Cerebellum (tissue), 4 donors: ENCODE measurements at places on chromosomes 13 and 19.

DNA sequence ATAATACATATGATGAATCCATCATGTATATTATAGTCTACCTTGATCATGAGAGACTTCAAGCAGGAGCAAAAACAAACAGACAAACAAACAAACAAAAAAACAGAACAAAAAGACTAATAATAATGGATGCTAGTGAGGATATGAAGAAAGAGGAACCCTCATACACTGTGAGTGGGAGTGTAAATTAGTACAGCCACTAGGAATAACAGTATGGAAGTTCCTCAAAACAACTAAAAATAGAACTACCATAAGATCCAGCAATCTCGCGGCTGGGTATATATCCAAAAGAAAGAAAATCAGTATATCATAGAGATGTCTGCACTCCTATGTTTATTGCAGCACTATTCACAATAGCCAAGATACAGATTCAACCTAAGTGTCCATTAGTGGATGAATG is 7.0 kb upstream of the DLEU7 start:
- no peak for DNase-seq

GRCh38 chr19:10876459-10877240 is 5.3 kb downstream of the CARM1 start:
- DNase-seq = no peak

DNA sequence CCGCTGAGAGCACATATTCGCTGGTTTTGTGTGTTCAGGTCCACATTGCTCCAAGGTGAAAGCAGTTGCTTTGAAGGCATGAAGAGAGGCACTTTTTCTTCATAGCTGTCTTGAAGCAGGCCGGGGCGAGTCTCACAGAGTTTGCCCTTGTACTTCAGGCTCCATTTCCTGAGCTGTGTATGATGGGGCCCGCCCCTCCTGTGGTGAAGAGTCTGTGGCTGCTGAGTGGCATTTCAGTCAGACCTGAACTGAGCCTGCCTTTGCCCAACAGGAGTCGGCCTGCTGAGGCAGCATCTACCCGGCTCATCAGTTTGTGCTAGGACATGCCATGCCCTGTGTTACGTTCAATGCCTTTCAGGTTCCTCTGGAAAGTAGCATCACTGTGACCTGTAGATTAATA is 44.4 kb upstream of the C1QTNF9 start:
- DNase-seq = no peak

DNA sequence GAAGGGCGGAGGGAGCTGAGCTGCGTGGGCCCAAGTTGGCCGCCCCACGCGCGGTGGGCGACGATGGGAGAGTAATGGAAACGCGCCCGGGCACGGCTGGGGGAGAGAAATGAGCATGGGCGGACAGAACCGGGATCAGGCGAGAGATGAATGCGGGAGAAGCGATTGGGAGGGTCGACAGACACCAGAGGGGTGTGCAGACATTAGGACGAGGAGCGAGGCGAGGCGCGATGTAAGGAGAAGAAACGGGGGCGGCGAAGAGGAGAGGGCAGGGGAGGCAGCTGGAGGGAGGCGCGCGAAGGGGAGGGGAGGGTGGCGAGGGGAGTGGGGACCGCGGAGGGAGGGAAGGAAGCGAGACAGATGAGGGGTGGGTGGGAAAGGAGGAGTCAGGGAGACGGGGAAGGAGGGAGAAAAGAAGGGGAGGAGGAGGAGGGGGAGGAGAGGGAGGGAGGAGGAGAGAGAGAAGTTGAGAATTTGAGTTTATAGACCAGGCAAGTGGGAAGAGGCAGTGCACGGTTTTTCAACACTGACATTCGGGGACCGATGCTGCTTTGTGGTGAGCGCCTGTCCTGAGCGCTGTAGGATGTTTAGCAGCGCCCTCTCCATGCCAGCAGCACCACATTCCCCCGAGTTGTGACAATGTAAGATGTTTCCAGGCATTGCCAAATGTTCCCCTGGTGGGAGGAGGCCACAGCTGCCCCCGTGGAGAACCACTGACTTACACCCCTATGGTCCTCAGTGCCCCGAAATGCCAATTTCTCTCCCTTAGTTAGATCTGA is at the start of gene SHISA7:
Gene SHISA7 (minus strand): TSS at position 256 of the 779 bp plus-strand sequence. CDS start 437 bp downstream, outside the sequence.
- DNase-seq = no peak

- DNase-seq = no peak
Observed at GRCh38 chr13:33096886-33097605, 80.8 kb downstream of the KL start.

GRCh38 chr13:32257649-32258048 is 57.5 kb downstream of the ZAR1L start:
- no peak for DNase-seq

DNA sequence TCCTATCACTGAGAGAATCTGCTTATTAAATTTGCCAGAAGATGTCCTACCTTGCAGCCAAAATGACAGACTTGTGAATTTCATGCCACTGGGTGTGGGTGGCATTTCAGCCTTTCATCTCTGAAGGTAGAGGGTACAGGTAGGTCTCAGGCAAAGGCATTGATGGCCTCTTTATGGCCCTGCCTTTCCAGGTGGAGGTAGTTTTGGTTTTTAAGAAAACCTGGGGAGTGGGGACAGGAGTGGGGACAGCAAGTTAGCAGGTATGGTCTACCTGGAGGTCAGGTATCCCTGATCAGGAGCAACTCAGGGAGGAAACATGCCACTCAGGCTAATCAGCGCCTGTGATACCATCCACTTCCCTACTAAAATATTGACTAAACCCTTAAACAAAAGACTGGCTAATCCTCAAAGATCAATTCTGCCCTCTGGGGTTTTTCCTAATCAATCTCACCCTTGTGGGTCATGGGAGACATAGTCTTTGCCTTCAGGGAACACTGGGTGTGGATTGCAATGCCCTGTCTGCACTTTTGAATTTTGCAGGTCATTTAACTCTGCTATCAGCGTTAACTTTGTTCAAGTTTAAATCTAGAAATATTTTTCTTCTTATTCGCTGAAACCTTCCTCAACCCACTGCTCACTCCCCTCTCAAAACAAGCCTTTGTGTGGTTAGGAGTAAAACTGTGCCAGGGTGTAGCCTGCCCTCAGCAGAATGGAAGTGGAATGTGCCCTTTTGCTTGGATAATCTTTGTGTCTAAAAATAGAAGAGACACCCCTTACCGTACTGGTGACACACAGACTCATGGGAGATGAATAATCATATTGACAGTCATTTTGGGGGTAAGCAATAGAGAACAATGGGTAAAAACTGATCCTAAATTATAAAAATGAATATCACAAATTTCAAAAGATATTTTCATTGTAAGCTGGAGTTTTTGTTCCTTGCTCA is 233.7 kb downstream of the COG6 start:
- DNase-seq = no peak

DNA sequence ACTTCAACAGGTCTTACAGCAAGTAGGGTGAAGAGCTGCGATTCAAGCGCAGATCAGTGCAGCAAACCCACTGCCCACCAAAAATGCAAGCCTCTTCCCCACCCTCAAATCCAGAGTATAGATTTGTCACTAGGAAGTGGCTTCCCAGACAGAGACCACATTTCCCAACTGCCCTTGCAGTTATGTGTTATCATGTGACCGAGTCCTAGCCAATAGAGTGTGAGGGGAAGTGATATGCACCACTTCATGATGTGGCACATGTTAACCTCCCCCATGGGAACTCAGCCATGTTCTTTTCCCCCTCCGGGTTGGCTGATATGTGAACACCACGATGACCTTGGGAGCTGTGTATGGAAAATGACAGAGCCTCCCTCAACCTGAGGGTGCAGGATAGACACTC is 50.8 kb downstream of the MBD3L2B start:
- no peak for DNase-seq

GRCh38 chr13:52833296-52833875 is 15.1 kb downstream of the PCDH8 start:
- DNase-seq = no peak

DNA sequence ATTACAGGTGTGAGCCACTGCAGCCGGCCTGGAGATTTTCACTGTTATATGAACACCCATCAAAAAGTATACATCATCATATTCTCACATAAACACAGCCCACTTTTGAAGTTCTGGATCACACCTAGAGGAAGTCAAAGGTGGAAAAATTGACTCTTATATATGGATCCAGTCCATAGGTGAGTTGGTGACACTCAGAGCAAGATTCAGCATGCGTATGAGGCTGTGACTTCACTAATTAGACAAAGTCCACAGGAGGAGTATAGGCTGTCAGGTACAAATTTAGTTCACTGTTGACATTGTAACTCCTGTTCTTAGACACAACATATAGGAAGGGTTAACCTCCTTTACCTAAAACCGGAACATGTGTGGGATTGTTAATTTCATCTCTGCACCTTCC is 31.4 kb upstream of the ZNF254 start:
- DNase-seq = no peak

DNA sequence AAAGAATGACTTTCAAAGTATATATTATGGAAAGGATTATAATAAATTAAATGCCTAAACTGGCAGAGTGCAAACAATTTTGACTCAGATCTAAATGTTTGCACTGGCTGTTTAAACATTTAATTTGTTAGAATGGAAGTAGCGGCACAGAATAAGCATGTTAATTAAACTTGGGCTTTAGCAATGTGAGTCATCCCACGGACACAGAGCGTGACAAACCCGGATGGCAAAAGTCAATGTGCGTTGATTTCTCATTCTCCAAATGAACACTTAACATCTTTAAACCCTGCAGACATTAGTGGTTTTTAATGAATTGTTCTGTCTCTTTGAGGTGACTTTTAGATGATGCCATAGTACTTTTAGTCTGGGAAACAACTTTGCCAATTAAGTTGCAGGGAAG is 38.4 kb downstream of the PCDH8 start:
- no peak for DNase-seq

DNA sequence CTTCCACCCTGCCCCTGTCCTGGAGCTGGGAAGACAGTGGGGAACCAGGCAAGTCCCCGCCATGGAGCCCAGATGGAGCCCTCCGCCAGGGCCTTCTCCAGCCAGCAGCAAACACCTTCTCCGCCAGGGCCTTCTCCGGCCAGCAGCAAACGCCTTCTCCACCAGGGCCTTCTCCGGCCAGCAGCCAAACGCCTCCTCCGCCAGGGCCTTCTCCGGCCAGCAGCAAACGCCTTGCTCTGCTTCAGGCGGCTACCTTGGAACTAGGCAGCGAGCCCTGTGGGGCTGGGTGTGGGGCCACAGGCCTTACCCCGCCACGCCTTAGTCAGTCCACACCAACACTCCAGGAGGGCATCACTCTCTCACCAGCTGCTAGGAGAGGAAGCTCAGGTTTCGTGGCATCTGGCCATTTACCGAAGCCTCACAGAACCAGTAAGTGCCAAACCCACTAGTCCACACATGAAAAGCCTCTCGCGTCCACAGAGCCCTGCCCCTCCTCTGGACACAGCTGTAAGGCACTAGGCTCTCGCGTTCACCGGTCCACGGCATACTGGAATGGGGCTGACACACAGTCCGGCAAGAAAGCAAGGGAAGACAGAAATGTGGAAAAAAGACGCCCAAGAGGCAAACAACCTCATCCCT is 41.0 kb downstream of the MLLT1 start:
- no peak for DNase-seq

DNA sequence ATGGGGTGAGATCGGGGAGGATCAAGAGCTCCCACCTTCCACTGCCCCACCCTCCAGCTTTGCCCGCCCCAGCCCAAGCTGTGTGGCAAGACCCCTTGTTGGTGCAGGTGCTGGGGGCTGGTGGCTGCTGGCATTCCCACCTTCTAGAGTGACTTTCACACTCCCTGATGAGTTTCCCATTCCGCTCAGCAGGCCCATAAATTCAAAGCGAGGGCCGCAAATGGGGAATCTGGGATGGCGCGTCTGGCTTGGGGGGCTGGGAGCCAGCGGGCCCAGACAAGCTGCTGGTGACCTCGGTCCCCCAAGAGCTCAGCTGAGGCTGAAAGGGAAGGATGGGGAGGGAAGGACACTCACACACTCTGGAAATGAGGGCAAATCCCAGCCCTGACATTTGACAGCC is 110.3 kb downstream of the GADD45B start:
- DNase-seq = no peak

DNA sequence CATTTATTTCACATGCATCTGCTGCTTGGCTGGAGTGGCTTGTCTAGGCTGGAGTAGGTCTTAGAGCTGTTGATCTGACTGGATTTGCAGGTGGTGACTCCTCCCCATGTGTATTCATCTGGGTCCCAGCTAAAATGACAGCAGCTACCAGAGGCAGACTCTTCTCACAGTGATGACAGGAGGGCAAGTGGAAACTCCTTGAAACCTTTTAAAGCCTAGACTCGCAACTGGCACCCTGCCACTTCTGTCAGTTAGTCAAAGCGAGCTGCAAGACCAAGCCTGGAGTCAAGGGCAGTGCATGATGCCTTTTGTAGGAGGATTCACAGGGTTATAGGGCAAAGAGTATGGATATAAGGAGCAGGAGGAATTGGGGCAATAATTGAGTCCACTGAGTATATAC is 65.2 kb downstream of the TEX26 start:
- no peak for DNase-seq

DNA sequence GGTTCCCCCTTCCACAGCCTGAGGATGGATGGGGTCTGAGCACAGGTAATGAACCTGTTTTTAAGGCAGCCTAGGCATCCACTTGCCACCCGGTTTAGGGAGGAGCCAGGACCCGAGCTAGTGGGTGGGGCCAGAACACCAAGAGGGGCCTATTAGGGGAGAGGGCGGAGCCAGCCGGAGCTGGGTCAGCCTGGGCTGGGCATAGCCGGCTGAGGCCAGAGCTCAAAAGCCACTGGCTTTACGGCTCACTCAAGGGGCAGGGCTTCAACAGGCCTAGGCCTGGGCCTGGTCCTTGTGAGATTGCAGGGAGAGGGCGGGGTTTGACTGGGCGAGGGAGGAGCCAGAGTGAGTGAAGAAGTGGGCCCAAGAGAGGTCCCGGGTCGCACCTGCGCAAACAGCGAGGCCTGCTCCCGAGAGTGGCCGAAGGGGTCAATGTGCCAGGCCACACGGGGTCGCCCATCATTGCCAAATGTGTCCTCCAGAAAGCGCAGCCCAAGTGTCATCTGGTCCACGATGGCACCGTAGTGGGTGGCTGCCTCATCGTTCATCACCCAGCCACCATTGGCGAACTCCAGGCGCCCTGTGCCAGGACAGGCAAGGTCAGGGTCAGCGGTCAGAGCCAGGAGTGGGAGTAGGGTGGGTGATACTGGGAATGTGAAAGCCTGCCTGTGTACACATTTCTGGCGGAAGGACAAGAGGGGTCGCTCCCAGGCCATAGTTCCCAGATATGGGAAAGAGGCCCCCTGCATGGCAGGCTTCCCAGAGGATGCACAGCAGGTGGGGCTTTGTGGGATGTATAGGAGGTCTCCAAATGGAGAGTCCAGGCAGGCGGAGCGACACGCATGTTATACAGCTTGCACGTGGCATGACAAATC is 1.9 kb downstream of the MAN2B1 start:
- no peak for DNase-seq

GRCh38 chr13:27481766-27482165 is 31.4 kb upstream of the MTIF3 start:
- DNase-seq = peak; percentile 49

- DNase-seq = no peak
Observed at GRCh38 chr19:4347521-4347920, 4.2 kb downstream of the MPND start.

DNA sequence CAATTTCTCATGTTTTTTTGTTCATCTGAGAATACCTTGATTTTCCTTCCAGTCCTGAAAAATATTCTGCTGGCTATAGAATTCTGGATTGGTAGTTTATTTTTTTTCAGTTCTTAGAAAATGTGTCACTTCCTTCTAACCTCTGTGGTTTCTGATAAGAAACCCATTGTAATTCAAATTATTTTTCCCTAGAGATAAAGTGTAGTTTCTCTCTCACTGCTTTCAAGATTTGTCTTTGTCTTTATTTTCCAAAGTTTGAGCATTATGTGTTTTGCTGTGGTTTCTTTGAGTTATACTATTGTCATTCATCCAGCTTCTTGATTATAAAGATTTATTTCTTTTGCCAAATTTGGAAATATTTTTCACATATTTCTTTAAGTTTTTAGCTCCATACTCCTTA is 324.0 kb upstream of the SPRY2 start:
- no peak for DNase-seq
